ENCODE measurements at places on chromosomes 5 and 9. TPM values are rescaled to one million over a fixed set of nuclear protein-coding genes. Genes with fewer than 3 reads are reported as not detected.

GRCh38 chr5:143376911-143377813 is 26.3 kb downstream of the NR3C1 start:
- no peaks in the 10 kb centered on the region for H3K4me1 ChIP-seq
- H3K36me3 ChIP-seq: no peaks in the 10 kb centered on the region
- no peak for DNase-seq

DNA sequence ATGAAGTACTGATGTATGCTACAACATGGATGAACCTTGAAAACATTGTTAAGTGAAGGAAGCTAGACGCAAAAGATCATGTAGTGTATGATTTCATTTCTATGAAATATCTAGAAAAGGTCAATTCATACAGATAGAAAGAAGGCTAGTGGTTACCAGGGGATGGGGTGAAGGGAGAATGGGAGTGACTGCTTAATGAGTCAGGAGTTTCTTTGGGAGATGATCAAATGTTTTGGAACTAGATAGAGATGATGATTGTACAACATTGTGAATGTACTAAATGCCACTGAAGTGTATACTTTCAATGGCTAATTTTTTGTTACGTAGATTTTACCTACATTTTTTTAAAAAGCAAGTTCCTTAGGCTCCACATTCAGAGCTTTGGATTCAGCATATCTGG is 14.9 kb upstream of the DELE1 start:
- no peak for DNase-seq
- 0 out of 2 replicates have a peak, but pooled peaks cover 3% of the 10 kb centered on the region for H3K4me1 ChIP-seq
- no peaks in the 10 kb centered on the region for H3K27me3 ChIP-seq

The TAS2R1 gene
- not detected for total RNA-seq

DNA sequence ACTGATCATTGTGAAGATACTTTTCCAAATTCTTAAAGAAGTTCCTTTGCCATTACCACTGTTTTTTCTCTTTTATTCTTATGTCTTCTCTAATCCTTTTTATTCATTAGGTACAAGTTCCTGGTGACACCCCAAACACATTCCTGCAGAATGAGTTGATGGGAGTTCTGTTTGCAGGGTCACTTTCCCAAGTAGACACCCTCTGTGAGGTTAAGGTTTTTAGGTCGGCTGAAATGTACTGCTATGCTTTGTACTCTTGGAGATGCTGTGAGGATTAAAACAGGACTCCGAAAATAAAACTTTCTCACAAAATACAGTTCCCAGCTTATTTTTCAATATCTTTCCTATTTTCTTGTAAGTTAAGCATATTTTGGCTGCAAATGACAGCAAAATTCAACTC is 143.3 kb upstream of the TLE4 start:
- no peaks in the 10 kb centered on the region for H3K4me1 ChIP-seq
- no peaks in the 10 kb centered on the region for H3K36me3 ChIP-seq
- H3K4me3 ChIP-seq: no peak overlapping the region
- no peak for DNase-seq
- H3K27ac ChIP-seq: no peak overlapping the region

DNA sequence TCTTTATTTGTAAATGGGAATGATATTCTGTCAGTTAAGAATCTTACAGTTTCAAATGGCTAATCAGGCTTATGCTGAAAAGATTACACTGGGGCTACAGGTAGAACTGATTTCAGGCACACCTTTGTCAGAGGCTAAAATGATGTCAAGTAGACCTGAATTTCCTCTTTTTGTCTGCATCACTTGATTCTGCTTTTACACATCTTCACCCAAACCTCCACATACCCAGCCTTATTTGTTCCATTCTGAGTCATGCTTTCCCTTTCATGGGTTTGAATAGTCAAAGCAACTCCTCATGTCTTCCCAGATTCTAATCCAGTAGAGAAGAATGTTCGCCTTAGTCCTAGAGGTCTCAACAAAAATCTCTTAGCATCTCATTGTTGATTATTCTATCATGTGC is 156.4 kb downstream of the CWC27 start:
- H3K36me3 ChIP-seq: no peaks in the 10 kb centered on the region
- no peaks in the 10 kb centered on the region for H3K27me3 ChIP-seq
- no peak overlapping the region for H3K27ac ChIP-seq

The PCDHGA12 gene
- 0.13 TPM for total RNA-seq
